ENCODE measurements at places on chromosomes 6 and 20.

GRCh38 chr6:169098116-169098515 is 155.5 kb downstream of the THBS2 start:
- DNase-seq: no peak

GRCh38 chr20:21099751-21100577 is 6.2 kb downstream of the LINC00237 start:
- DNase-seq: peak; percentile 10

- DNase-seq: no peak
Measured at GRCh38 chr6:90082847-90083246, 188.6 kb downstream of the GJA10 start.

GRCh38 chr6:135537741-135538301 is 40.3 kb upstream of the AHI1 start:
- peak; percentile 77 for DNase-seq

DNA sequence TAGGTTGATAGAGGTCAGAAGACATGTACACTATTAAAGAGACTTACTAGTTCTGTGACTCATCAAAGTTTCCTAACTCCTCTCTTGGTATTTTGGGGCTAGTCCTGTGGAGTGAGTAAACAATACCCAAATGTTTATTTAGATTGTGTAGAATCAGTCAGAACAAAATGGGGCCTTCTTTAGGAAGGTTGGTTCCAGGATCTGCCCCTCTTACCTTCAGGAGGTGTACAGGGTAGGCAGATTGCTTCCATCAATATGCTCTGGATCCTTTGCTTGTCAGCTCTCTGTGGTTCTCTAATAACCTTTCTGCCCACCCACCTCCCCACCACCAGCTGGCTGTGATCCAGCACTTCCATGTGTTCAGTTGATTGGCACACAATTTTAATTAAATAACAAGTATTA is 107.0 kb downstream of the POPDC3 start:
- DNase-seq: peak; percentile 35

GRCh38 chr20:58236612-58237317 is 8.3 kb upstream of the ANKRD60 start:
- peak; percentile 68 for DNase-seq

- DNase-seq: peak; percentile 37
Measured at GRCh38 chr6:2378891-2379652, 133.7 kb upstream of the GMDS start.

GRCh38 chr6:16950825-16951495 is 150.9 kb upstream of the STMND1 start:
- DNase-seq: no peak

DNA sequence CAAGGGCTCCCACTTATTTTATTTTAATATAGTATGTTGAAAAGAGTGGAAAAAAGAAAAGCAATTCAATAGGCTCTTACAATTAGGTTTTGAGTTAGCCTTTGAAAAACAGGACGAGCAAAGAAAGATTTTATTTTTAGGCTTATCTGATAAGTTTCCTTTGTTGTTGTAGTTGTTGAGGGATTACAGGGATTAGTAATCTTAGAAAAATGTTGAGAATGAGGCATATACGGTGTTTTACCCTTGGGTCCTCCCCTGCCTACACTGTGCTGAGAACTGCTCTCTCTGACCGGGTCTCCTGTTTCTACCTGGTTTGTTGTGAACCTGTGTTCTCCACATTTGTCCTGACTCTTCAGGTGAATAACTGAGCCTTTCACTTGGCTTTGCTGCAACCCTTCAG is 16.7 kb downstream of the TRAPPC3L start:
- DNase-seq: peak; percentile 59

DNA sequence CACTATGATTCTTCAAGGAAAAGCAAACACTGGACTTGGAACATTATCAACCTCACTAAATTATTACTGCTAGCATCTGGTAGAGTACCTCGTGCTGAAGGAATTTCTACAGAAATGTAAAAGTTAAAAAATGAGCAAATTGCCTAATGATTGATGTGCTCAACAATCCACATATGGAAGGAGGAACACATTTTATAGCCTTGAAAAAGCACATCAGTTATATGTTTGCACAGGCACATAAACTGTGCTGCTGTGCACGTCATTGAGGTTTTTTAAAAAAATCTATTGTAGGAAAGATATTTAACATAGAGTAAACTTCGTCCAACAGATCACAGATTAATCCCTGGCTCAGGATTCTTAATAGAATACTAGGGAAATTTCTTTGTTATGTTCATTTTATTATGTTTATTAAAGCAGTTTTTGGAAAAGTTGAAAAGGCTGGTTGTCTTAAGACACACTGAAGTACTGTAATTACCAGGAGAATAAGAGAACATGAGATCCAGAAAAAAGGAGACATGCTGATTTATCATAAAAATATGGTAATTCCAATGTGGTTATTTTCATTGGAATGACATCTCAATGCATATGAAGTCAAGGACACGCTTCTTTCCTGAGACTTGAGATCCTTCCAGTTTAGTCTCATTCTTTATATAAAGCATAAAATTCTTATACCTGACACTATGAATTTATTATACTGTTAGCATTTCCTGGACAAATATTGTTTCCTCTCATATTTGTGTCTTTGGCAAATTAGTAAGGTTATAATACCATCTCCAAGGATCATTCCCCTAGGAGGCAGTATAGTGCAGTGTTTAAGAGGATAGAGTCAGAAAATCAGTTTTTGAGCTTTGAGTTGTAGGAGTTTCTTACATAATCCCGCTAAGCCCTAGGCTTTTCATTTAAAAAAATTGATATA is 511.1 kb downstream of the TENT5A start:
- DNase-seq: peak; percentile 78

DNA sequence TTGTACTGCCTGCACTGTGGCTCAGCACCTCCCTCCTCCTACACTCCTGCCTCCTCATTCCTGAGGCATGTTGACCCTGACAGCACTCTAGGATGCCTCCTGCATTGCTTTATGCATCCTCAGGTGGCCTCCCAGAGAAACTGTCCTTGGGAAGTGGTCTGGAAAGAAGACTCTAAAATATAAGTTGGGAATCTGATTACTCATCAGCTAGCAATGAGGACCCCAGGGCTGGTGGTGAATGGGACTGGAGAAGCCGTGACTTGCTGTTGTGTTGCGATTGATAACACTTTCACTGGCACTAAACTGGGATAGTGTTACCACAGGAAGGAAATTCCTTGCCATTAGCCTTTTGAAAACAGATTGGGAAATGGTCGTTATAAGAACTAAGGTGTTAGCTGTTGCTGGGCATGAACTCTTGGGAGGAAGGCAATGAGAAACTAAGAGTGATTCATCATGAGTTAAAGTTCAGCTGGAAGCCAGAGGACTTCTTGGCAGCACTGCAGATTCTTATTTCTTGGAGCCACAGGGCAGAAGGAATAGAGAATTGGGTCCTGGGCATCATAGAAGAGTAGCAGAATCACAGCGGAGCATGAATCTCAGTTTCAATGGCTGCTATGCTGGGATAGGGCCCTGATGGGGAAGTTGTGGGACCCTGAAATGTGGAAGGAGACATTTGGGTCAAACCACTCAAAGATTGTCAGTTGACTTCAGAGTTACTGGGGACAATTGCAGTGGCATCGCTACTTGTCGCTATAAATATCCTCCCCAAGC is 10.1 kb upstream of the SIRPD start:
- peak; percentile 20 for DNase-seq

DNA sequence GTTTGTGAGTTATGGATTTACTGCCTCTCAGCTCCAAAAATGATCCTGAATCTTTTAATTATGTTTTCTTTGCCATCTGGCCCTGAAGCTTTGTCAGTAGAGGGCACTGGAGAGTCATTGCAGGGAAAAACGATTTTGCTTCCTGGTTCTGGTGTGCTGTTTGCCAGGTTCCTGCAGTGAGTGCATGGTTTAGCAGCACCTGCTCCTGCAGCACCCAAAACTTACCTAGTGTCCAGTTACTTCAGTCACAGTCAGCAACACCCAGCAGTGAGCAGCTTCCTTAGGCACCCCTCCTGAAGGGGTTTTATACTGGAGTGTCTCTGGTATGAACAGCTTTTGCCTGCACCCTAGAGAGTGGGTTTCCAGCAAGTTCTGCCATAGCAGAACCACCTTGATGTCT is 6.0 kb upstream of the TRIM26 start:
- DNase-seq: peak; percentile 64

DNA sequence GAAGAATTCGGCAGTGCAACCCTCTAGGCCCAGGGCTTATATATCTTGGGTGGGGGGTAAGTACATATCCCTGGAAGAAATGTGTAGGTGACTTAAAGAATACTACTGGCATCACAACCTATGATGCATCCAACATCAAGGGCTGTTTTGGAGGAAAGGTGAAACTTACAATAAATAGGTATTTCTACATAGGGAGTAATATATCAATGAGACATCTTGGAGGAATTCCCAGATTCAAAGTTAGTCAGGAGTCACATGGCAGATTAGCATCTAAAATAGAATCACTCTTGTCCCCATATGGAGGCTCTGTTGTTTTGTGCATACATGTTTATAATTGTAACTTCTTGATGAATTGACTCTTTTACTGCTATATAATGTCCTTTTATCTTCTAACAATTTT is 375.5 kb downstream of the PAX1 start:
- DNase-seq: no peak

DNA sequence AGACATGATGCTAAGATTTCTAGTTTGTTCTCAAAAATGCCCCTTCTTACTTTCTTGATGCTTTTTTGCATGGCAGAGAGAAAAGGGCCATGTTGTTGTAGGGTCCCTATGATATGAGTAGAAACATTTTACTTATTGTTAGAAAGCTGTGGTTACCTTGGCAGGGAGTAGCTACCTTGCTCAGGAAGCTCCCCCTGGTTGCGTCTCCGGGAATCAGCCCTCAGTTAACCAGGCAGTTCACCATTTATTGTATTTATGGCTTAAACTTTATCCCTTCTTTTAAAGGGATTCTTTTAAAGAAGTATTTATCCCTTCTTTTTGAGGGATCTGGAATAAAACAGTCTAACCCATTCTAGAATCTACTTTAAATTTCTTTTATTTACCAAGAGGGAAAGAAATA is 113.9 kb upstream of the PROKR2 start:
- no peak for DNase-seq

- DNase-seq: no peak
Measured at GRCh38 chr6:4806337-4806725, 30.1 kb downstream of the CDYL start.

GRCh38 chr6:14695579-14695978 is 550.3 kb upstream of the JARID2 start:
- DNase-seq: no peak

DNA sequence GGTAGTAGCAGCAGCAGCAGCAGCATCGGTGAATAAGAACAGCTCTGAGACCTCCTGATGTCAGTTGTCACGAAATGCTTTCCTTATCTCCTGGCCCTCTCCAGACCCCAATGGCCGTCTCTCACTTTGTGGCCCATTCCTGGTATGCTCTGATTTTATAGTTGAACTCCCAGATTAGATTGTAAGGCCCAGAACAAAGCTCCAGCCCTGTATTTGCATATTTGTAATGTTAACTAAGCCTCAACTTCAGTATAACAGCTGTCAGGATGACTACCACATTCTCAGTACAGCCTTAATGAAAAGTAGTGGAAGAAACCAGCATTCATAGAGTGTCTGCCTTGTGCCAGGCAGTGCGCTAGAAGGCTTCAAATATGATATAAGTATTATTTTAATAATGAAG is 180.9 kb downstream of the SASH1 start:
- no peak for DNase-seq

DNA sequence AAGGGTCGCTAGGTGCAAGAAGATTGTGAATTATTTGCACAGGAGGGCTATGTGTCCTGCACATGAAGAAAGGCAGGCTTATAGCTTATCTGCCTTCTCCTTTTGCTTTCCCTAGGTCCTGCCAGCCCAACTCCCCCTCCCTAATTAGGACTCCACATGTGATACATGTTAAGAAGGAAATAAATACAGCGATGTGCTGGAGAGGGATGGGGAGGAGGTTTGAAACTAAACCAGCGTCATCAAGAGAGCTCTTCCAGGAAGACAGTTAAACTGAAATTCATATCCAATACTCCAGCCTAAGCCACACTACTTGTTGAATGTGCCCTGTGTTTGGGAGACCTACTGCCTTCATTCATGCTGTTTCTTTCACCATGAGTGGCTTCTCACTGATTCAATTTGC is 34.9 kb upstream of the UTRN start:
- no peak for DNase-seq

DNA sequence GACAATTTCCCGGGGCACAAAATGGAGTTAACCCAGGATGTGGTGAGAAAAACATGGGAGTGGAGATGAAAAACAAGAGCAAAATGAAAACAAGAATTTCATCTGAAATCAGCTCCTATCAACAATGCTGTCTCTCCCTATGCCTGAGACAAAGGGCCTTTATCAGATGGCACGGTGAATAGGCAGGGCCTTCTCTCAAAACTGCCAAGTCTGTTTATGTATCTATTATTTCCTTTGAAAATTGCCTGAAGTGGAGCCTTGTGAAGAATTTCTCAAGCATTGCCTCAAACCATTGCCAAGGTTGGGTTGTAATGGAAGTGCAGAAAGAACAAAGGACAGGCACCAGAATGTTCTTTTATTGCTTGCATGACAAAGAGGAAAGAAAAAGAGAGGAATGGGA is 74.7 kb downstream of the BTBD3 start:
- no peak for DNase-seq

DNA sequence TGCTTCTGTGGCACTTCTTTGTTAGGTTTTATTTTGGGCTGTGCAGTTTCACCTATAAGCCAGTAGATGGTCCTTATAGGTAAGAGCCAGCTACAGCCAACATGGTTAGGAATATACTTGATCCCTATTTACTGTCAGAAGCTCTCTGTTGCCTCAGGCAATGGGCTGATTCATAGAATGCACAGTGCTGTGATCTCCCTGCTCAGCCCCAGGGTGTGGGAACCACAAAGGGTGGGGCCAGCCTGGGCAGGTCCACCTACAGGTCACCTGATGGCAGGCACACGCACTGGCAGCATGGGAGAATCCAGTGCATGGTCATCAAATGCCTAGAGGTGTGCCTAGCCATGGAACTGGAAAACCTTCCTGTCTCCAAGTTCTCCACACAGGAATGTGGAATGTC is 191.9 kb downstream of the MOXD1 start:
- no peak for DNase-seq

- DNase-seq: peak; percentile 48
Measured at GRCh38 chr6:138769102-138769676, 4.4 kb upstream of the CCDC28A start.

DNA sequence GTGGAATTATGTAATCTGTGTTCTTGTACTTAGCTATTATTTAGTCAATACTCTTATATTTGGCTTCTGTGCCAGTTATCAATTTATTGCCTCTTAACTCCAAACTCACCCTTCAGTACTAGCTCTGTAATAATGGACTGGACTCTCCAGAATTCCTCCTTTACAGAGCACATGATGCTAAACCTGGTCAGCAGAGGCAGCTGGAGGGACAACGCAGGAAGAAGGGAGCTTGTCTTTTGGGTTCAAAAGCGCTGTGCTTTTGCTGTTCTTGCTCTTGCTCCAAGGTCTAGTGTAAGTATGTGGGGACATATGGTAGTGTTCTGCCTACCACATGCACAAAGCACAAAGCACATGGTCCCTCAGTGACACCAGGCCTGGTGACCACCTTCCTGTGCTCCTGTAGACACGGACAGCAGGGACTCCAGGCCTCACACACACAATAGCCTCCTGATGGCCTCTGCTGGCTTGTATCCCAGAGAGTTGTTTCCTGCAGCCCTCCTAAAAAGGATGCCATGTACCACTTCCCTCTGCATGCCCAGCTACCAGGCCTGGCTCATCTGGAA is 46.1 kb downstream of the CHD6 start:
- DNase-seq: peak; percentile 10

- no peak for DNase-seq
Measured at GRCh38 chr6:41996997-41997396, 53.3 kb upstream of the TAF8 start.

- no peak for DNase-seq
Measured at GRCh38 chr6:13296536-13296997, 31.8 kb downstream of the TBC1D7 start.

GRCh38 chr6:21103626-21104224 is 489.8 kb upstream of the SOX4 start:
- DNase-seq: no peak

Measured in fibroblast of pulmonary artery (primary cell).